Activated naive CD8-positive, alpha-beta T cell treated with anti-CD3 and anti-CD28 coated beads for 36 hours (primary cell): ENCODE measurements at places on chromosomes 2 and 18. TPM values are rescaled to one million over a fixed set of nuclear protein-coding genes. Genes with fewer than 3 reads are reported as not detected.

DNA sequence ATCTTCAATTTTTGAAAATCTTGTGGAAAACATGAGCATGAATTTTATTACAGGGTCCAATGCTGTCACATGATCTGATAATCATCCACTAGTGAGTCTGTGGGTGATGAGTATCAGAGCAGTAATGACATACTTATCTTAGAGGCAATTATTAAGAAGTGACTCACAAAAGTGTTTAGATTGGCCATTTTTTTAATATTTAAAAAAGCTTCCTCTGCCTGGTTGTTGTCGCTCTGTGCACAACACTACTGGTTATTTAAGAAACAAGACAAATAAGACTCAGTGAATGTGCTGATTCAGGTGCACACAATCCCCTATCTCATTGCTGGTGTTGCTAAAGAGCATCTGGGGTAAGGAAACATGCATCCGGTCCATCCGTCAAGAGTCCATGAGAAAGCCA is 665.8 kb upstream of the ZEB2 start:
- no peak for DNase-seq

GRCh38 chr2:68039317-68039716 is 23.5 kb downstream of the C1D start:
- no peak for DNase-seq

DNA sequence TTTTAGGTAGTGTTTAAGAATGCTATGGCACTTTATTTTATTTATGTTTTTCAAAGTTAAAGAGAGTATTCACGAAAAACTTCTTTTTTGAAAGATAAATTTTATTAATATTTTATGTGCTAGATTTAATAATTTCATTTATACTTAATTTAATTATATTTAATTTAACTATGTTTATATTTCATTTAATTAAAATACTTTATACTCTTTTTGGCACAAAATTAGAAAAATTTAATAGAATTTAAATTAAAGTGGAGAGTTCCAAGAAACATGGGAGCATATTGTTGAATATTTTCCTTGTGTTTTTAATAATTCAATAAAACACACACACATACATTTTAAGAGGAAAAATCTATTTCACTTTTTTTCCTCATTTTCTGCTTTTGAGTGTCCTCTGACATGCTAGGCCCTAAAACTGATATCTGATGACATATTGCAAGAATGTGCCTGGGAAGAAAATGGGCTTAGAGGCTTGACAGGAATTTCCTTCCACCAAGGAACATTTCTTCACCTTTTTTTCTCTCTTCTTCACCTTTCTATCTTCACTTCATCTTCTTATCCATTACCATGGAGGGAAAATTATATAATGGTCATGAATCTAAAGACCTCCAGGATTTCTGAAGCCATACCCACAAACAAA is 15.4 kb downstream of the ARHGAP28 start:
- DNase-seq, result no peak

GRCh38 chr18:58065956-58066355 is 21.9 kb downstream of the NEDD4L start:
- DNase-seq, result no peak

DNA sequence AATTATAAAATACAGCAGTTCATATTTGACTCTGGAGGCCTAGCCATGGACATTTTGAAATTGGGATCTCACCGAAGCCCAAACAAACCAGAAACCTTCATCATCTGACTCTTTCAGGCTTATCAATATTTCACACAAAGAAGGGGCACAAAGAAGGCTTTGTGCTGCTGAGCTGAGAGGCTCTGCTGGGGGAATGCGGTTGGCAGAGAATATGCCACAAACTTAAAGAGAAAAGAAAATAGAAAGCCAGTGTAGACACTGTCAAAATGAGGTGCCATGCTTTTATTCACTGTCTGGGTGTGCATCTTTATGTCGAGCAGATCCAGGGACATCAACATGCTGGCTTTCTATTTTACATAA is 162.6 kb downstream of the QPCT start:
- no peak for DNase-seq

- no peak for DNase-seq
Observed at GRCh38 chr2:45120546-45120945, 111.3 kb upstream of the SIX2 start.

- no peak for DNase-seq
Observed at GRCh38 chr18:74509856-74510769, 13.9 kb downstream of the CNDP2 start.

- no peak for DNase-seq
Observed at GRCh38 chr2:158395166-158395565, 61.4 kb downstream of the CCDC148 start.

DNA sequence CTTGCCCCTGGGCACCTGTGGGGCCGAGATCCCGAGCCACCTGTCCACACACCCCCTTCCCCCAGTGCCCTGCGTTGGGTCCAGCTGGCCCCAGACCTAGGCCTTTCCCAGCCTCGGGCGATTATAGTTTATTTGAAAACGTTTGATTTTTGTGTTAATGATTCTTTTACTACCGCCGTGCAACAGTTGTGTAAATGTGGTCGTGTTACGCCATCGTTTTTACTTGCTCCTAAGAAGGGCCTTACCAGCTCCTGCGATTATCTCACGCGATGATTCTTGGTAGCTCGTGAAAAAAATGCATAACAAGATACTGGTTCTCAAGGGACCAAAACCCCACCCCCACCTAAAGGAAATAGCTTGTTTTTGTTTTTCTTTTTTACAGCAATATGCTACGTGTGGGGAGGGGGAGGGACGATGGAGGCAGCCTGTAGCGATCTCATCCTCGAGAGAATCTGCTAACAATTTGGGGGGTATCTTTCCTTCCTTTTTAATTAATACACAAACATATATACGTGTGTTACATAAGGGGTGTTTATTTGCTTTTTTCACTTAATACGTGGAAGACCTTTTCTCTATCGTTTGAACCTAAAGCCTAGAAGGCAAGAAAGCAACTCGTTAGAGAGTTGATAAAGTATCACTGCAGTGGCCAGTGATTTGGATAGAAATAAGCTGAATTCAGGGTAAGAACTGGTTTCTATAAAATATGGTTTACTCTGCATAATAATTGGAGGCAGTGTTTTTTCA is 1.0 kb downstream of the ZDBF2 start:
- no peak for DNase-seq

GRCh38 chr18:3066341-3067110 is 53.6 kb upstream of the LPIN2 start:
- no peak for DNase-seq

DNA sequence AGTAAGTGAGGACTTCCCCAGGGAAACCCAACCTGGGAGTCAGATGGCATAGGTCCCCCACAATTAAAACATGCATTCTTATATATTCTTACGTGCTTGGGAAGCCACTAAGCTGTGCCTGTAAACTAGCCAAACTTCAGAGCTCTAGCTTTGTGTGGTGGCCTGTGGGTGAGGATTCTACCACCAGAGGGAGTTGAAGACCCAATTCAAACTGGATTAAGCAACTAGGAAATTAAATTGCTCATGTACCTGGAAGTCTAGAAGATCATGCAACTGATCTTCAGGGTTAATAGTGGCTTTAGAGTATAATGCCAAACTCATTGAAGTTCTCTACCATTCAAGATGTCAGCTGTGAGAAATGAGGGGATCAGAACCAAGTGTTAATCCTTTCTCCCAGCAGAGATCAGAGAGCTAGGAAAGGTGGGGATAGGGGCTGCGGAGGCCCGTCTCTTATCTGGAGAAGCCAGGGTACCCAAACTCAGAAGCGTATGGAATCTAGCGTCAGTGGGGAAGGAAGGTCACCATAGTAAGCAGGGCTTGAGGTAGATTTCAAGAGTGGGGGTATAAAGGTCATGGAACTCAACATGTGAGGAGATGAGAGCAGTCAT is 53.2 kb upstream of the CCDC85A start:
- no peak for DNase-seq

DNA sequence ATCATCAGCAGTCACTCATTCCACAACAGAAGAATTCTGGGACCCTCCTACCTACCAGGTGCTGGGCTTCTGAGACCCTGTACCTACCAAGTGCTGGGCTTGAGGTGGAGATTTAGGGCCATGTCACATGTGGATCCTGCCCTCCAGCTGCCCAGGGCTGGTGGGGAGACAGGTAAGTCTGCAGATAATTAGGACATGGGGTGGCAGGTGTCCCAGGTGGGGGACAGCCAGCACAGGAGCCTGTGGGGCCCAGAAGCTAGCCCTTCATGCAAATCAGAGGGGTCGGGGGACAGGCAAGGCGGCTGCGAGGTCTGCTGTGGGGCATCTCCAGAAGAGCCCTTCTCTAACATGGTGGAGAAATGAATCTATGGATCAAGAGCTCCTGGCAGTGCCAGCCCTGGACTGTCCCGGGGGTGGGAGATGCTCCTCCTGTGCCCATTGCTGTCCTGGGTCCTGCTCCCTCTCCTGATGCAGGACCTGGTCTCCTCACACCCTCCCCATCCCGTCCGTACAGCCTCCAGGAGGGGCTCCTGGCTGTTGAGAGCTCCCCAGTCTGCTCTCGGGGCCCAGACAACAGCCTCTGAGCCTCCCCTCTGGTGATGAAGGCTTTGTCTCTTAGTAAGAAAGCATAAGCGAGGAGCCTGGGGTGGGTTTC is 106.3 kb upstream of the GLI2 start:
- no peak for DNase-seq

- DNase-seq, result no peak
Observed at GRCh38 chr18:12065397-12065796, 28.2 kb upstream of the ANKRD62 start.

- DNase-seq, result no peak
Observed at GRCh38 chr2:168139852-168140251, 107.5 kb downstream of the STK39 start.

DNA sequence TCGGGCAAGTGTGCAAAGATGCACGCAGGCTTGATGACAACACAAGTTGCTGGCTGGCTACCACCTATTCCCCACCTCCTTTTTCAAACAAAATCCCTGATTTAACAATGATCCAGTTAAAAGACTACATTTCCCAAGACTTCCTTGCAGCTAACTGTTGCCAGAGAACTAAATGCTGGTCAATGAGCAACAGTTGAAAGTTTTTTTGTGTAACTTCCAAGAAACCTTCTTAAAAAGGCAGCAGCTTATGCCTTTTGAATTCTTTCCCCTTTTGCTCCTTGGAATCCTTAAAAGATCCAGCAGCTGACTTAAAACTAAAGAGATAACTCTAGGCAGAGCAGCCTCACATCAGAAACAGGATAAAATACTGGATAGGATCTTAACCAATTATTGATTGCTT is 38.5 kb downstream of the NPHP1 start:
- DNase-seq, result no peak

- DNase-seq, result no peak
Observed at GRCh38 chr2:153487448-153487847, 8.9 kb upstream of the RPRM start.

DNA sequence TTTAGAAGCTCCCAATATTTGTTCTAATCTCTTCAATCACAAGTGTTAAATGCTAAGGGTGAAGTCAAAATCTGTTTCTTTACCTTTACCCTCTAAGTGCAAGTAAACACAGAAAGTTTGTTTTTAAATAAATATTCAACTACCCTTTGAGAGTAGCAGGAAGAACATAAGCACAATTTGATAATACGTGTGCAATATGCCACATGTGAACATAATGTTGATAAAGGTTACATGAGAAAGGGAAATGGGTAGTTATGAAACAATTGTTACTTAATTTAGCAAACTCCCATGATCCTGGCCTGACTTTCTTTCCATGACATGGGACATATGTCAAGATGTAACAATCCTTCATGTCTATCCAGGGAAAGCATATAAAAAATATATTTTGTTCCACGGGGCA is 7.1 kb downstream of the SPRED2 start:
- no peak for DNase-seq

GRCh38 chr18:10259901-10260300 is 194.5 kb upstream of the APCDD1 start:
- no peak for DNase-seq

GRCh38 chr2:95278637-95279225 is 4.5 kb downstream of the PROM2 start:
- no peak for DNase-seq

GRCh38 chr2:215517391-215517790 is 81.5 kb upstream of the FN1 start:
- no peak for DNase-seq

- no peak for DNase-seq
Observed at GRCh38 chr18:9984080-9984479, 70.3 kb downstream of the VAPA start.

DNA sequence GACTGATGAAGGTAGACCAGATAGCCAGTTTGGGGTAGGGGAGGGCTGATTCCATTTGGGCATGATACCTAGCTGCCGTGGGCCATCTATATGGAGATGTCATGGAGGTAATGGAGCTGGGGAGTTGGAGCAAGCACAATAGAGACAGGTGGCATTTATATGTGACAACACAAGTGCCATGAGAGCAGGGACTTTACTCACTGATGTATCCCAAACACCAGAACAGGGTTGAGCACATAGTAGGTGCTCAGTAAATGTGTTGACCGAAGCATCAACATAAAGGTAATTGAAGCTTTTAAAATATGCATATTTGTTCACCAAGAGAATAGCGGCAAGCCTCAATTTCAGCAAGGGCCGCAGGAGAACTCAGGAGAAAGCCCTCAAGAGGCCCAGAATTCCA is 15.0 kb downstream of the SLC30A3 start:
- DNase-seq, result no peak

The FN1 gene
- 0.30 TPM for total RNA-seq

The MGAT4A gene
- total RNA-seq, result 45.1 TPM

The CHRND gene
- total RNA-seq, result not detected

The MFF gene
- 72.5 TPM for total RNA-seq

The SULT1C4 gene
- not detected for total RNA-seq

The UGT1A8 gene
- not detected for total RNA-seq

The KIDINS220 gene
- 22.3 TPM for total RNA-seq

The AQP12A gene
- not detected for total RNA-seq
